ENCODE measurements at places on chromosomes 1 and 21.

DNA sequence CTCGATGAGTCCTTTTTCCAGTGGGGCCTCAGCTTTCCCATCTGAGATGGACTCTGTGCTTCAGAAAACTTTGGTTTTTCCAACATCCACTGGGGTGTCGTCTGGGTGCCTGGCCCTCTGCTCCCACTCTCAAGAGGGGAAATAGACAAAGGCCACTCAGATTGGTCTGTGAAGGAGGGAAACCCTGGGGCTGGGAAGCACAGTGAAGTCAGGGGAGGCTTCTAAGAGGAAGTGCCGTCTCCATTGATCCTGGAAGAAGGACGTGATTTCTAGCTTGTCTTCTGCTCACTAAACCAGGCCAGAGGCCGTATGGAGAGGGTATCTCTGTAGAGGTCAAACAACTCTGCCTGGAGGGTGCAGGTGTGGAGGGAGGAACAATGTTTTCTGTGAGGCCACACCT, 5.2 kb downstream of the KNCN start:
- DNase-seq, result no peak

DNA sequence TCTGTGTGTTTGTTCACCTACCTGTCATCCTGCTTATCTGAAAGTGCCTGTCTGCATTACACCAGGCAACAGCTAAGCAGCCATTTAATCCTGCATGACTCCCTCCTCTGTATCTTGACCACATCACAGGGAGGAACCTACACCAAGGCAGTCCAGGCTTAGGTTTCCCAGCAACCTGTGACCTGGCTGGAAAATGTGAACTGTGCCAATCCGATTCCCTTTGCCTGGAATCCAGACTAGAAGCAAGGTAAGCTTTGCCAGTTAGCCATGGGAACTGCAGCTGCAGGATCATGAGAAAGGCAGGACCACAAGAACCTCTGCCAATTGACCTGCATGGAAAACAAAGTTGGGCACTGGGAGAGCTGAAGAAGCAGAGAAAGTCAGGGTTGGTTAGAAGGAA, 6.3 kb upstream of the ATP1B1 start:
- DNase-seq, result no peak

DNA sequence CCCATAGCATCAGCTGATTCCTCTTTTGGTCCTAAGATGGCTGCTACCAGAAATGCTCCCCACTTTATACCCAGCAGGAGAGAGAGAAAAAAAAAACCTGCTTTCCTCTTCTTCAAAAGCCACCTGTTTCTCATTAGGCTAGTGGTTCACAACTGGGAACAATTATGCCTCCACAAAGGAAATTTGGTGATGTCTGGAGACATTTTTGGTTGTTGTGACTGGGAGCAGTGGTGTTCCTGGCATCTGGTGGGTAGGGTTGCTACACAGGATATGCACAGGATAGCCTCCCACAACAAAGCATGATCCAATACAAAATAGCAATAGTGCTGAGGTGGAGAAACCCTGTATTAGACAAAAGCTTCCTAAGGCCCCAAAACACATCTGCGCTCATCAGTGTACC, 38.5 kb upstream of the SGIP1 start:
- DNase-seq, result peak; percentile 49

DNA sequence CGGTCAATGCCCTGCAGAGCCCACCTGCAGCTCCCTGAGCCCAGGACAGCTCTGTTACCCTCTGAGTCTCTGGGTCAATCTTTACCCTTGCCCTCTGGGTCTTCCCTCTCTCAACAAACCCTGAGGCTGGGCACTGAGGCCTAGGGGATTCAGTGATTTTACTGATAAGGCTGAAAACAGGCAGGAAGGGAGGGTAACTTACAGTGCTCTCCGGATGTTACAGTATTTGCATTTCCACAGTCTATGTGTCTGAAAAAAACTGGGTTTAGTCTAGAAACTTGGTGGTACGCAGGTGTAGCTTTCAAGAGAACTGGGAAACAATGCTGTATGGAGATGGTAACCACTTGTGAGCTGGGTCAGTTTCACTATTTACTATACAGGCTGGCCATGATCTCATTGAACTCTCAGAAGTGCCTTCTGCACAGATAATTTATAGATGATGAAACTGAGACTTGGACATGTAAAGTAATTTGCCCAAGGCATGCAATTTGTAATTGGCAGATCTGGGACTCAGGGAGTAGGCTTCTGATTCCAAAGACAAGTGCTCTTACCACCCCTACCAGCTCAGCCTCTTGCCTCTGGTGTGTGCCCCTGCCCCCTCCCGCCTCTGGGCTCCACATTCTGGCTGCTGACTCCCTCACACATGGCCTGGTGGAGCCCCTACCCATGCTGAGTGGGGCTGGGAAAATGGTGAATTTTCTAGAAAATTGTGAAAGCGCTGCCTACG, 48.8 kb downstream of the TENT5C start:
- no peak for DNase-seq

DNA sequence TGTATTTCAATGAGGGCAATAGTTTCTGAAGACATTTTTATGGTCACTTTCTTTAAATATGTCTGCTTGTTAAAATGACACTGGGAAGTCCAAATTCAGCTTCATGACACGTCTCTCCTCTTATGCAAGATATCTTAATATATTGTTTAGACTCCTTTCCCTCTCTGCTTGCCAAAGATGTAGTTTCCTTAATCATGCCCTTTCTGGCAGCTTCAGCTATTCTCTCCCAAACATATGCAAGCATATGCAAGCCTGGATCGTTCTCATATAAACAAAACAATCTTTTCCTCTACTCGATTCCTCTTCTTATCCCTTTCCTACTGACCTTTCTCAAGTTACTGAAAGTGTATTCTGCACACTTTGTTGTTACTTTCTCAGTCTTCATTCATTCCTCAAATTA, 372.2 kb downstream of the PTBP2 start:
- peak; percentile 92 for DNase-seq

GRCh38 chr1:32501865-32502264, 37.0 kb downstream of the ZBTB8B start:
- no peak for DNase-seq

DNA sequence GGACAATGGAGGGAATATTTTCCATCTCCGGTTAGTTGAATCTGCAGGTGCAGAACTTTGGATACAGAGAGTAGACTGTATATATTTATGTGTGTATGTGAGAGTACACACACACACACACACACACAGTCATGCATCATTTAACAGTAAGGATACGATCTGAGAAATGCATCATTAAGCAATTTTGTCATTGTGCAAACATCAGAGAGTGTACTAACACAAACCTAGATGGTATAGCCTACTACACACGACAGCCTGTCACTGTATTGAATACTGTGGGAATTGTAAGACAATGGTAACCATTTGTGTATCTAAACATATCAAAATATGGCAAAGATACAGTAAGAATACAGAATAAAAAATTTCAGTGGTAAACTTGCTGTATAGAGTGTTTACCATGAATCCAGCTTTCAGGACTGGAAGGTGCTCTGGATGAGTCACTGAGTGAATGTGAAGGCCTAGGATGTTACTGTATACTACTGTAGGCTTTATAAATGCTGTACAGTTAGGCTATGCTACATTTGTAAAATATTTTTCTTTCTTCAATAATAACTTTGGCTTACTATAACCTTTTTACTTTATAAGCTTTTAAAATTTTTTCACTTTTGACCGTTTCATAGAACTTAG, 138.5 kb downstream of the ZZZ3 start:
- no peak for DNase-seq

- no peak for DNase-seq
Measured at GRCh38 chr1:159089184-159089791, 12.7 kb upstream of the AIM2 start.

DNA sequence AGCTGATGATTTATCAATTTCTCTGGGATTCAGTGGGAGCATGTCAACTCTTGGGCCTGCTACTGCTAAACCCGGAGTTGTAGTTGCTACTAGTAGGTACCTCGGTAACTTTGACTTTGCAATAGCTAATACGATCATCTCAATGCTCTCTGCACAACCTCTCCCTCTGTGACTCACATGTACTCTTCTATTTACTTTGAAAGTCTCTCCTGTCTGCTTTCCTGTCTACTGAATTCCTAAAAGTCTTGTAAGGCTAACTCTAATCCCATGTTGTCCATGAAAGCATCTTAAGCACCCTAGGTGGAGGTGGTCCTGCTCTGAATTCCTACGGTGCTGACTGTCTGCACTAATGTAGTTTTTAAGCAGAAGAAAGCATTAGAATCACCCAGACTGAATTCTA, 29.3 kb downstream of the SLC9C2 start:
- no peak for DNase-seq

GRCh38 chr1:181179987-181180365, 91.5 kb downstream of the IER5 start:
- peak; percentile 59 for DNase-seq

DNA sequence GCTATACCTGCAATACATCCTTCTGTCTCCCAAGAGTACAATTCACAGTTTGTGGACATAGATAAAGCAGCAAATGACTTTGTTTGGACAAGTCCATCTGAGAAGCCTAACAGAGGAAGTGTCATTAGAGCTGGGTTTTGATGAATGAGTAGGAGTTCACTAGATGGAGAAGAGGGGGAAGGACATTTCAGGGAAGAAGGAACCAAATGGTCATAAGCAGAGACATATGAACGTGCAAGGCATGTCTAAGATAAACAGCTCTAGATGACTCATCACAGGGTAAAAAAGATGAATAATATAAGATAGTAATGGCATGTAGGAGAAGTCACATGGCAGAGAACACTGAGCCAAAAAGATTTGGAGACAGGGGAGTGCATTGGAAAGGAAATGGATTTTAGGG, 54.5 kb downstream of the HMGB4 start:
- DNase-seq, result peak; percentile 80

DNA sequence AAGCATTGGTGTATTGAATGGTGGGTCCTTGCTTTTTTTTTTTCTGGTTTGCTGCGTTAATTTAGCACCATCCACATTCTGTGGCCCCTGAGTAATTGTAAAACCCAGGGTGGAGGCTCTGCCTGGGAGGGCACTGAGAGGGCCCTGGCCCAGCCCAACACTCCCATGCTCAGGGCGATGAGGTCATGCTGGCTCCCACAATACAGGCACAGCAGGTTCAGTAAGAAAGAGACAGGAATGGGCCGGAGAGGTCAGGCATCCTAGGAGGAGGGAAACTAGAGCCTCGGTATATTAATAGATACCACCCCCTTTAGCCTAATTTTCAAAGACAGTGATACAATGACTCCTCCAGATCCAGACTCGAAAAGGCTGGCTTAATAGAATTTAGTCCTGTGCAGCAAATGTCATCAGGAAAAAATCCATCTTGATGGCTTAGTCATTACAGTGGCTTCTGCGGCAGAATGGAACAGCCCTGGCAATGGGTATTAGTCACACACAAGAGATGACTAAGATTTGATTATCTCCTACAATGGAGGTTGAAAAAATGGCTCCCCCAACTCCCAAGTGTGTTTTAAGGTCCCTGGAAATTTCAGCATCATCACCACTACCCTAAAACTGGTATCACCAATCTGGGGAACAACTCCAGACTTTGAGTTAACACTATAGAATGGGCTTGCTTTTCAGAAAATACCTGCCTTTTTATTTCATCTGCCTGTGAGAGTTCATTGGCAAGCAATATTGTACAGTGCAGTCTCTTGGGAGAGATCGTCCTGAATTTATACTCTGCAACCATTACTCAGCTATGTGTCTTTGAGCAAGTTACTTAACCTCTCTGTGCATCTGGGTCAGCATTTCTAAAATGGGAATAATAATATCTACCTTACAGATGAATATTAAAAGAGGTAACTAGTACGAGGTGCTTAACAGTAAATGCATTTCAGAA, 43.9 kb upstream of the LYST start:
- DNase-seq, result peak; percentile 94

DNA sequence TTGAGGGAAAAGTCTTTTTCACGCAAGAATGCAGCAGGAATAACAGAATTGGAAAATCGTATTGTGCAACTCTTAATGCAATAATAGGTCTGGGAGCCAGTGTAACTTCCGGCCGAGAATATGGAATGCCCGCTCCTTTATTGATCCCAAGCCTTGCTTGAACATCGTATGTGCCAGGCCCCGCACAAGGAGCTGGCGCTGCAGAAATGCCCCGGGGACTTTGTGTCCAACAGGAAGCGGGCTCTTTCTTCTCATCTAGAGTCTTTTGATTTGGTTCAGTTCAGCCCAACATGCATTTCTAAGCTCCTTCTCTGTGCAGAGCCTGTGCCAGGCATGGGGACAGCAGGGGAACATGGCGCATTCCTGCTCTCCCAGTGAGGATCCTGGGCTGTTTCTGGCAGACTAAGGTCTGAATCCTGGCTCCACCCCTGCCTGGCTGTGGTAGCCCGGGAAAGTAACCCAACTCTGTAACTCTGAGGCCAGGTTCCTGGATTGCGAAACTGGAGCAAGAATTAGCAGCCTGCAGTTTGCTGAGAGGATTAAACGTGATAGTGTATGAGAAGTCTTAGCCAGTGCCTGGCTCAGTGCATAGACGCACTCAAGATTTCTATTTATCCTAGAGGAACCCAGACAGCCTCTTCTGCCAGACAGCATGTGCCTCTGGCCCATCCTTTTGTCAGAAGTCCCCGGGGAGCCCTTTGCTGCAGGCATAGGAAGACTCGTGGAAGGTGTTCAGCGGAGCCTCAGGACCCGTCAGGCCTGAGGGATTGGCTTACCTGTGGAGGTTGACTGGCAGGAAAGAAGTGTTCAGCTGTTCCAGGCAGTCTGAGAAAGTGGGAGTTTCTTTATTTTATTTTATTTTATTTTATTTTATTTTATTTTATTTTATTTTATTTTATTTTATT, 987 bp upstream of the CDCP2 start:
- DNase-seq, result peak; percentile 88

DNA sequence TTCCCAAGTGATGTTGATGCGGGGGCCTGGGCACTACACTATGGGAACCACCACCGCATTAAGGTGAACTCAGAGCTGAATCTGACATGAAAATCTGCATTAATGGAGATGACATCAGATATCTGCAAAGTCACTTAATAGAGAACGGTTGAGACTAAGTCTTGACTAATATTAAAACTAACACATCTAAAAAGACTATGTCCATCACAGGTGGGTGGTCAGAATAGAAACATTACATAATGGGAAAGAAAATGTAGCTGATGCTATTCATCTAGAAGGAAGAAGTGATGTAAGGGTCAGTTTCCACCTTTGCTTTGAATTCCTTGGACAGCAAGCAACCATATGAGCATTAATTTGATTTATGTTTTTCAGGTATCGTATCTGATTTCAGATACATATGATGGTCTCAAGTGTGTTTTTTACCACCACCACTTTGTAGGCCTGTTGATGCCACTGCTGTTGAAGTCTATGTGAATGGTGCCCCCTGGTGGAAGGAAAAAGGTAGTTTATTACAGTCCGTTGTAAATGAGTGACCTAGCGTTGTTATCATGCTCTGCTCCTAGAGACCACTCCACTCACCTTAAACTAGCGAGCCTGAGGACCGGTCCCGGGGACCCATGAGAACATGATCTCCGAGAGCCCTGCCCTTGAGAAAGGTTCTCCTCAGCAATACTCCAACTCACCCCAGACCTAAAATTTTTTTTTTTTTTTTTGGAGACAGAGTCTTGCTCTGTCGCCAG, 73.5 kb downstream of the BACH1 start:
- DNase-seq, result peak; percentile 91

DNA sequence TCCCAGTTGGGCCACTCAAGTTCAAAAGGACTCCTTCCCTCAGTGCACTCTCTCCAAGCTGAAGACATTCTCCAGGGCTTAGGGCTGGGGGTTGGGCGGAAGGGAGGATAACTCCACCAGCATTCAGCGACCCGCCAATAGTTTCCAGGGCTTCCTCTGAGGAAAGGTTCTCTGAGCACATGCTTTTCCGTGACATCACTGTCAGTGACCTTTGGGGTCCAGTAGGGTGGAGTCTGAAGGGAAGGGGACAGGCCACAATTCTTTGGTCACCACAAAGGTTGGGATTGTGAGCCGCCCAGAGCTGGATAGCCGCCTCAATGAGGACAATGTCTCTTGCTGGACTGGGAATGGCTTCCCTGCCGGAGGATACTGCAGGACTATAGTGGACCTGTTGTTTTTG, 22.8 kb upstream of the RXRG start:
- no peak for DNase-seq

GRCh38 chr1:221777431-221778072, 35.7 kb upstream of the DUSP10 start:
- DNase-seq, result no peak

Measured in fibroblast of the aortic adventitia (primary cell).